GM23248 (cell line): ENCODE measurements at places on chromosomes 5 and 9.

DNA sequence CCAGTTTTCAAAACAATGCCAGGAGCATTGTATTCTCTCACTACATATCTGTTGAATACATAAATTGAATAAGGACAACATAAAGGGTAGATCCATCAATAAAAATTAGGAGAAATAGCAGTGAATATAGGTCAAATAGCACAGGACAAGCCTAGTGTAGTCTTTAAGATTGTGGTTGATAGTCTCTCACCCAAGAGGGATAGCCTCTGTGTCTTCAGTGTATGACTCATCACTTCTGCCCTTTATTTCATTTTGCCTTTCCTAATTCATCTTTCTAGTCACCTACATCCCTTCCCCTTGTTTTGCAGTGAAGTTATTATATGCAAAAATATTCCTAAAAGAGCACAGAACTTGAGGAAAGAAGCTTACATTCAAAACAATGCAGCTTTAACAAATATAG, 335.0 kb upstream of the TUSC1 start:
- DNase-seq = peak; percentile 8

DNA sequence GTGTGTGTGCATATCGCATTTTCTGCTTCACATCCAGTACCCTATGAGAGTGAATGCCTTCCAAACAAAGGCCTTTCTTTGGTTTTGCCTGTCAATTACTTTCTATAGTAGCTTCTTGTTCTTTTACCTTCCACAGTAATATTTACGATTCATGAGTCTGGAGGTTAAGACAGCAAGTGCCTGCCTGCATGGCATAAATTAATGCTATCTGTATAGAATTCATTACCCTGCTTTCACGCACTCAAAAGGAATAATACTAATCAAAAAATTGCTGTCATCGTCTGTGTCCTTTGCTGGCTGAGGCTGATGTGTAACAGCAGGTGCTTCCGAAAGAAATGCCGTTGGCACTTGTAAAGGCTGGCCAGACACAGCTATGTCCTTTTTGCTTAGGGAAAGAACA, 1304.4 kb upstream of the CDH6 start:
- no peak for DNase-seq

GRCh38 chr5:170115925-170116324, 10.2 kb downstream of the FOXI1 start:
- DNase-seq = no peak

- no peak for DNase-seq
Measured at GRCh38 chr9:101572316-101572715, 22.5 kb downstream of the PPP3R2 start.

DNA sequence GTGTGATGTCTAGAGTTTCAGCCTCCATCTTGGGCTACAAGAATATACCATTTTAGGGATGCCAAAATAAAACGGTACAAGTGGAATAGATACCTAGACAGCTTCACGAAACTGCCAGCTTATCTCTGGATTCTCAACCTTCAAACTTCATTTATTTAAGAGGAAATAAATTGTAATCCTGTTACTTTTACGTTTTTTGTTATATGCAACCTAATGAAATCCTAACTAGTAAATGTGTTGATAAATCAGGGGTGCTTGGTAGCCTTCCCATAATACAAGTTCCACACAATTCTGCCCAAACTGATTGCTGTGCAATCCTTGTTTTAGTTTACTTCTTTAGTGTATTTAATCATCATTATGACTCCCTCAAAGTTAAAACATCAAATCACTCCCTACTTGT, 75.5 kb downstream of the SSBP2 start:
- DNase-seq = no peak

- peak; percentile 50 for DNase-seq
Measured at GRCh38 chr5:167582283-167582682, 709.2 kb upstream of the WWC1 start.

GRCh38 chr5:119629339-119629738, at the start of gene FAM170A:
Gene FAM170A, plus strand, starts transcription at chr5:119629558. Its CDS starts 211 bp downstream, at chr5:119629769.
- DNase-seq = no peak

- DNase-seq = no peak
Measured at GRCh38 chr5:159440235-159440634, 109.9 kb upstream of the IL12B start.

DNA sequence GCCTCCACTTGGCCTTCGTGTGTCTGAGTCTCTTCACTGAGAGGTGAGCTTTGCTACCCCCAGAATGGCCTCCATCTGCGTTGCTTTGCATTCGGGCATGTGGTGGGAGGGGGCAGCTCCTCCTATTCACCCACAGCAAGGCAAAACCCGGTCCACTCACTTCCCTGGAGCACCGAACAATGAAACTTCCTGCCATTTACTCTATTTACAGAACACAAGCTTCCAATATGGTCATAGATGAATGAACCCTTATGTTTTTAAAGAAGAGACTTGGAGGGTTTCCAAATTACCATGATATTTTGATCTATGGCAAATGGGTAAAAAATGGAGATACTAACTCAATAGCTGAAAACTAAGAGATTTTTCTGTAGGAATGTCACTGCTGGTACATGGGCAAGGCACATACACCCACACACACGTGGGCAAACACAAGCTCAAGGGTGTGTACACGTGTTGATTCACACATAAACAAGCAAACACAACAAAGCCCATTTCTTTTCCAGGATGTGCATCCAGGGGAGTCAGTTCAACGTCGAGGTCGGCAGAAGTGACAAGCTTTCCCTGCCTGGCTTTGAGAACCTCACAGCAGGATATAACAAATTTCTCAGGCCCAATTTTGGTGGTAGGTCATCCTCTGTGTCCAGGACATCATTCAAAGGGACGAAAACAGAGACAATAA, 5.2 kb downstream of the GABRP start:
- DNase-seq = no peak

GRCh38 chr5:173778152-173778782, 109.9 kb upstream of the CPEB4 start:
- no peak for DNase-seq

GRCh38 chr9:89821081-89821480, 216.3 kb downstream of the GADD45G start:
- DNase-seq = no peak

- no peak for DNase-seq
Measured at GRCh38 chr5:176583076-176583475, 26.9 kb downstream of the GPRIN1 start.

GRCh38 chr9:104342552-104342951, 161.5 kb upstream of the OR13F1 start:
- no peak for DNase-seq

GRCh38 chr9:105661011-105661410, 1.2 kb upstream of the TAL2 start:
- DNase-seq = no peak

DNA sequence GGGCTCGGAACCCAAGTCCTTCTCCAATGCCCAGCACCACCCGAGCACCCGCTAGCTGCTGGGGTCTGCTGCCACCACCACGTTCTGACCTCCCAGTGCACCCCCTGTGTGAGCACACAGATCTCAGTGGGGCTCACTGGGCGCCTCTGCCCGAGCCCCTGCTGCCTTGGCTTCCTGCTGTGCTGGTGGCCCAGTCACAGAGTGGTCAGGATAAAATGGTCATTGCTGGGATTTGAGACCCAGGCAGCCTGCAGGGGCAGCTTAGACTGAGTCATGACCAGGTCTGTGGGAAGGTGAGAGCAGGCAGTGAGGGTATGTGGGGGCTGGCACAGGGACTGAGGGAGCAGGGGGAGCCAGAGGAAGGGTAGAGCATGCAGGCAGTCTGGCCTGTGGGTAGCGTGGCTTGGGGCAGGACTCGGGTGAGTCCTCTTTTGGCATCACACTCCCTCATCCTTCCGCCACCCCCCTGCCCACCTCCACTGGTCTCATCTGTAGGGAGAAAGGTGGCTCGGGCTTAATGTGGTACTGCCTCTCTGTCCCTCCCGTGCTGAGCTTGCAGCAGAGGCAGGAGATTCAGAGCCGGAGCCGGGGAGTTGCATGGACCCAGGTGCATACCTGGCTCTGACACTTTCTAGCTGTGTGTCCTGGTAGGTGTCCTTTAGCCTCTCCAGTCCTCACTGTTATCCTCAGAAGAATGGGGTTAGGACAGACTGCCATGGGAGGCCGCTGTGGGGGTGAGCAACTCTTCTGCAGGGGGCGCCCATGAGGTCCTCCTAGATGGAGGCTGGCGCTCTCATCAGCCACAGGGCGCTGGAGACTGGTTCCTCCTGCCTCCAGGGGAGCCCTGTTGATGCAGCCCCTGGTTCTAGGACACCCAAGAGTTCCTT, 32.1 kb downstream of the USP20 start:
- no peak for DNase-seq

GRCh38 chr9:36902861-36903524, 131.1 kb downstream of the PAX5 start:
- no peak for DNase-seq

- no peak for DNase-seq
Measured at GRCh38 chr5:355958-356357, 34.4 kb downstream of the AHRR start.
